ENCODE measurements at places on chromosomes 4 and X. TPM values are rescaled to one million over a fixed set of nuclear protein-coding genes. Genes with fewer than 3 reads are reported as not detected.

The FGF16 gene
- 0.16 TPM for total RNA-seq

The PGM2 gene
- total RNA-seq, result 11.0 TPM

GRCh38 chr4:183422962-183423631 lies 21.3 kb upstream of the CDKN2AIP start:
- H3K27me3 ChIP-seq, result no peaks in the 10 kb centered on the region
- no peak for DNase-seq
- H3K4me1 ChIP-seq, result no peaks in the 10 kb centered on the region
- H3K4me3 ChIP-seq, result no peak overlapping the region
- H3K36me3 ChIP-seq, result no peaks in the 10 kb centered on the region

The ADRA2C gene
- 1.6 TPM for total RNA-seq

DNA sequence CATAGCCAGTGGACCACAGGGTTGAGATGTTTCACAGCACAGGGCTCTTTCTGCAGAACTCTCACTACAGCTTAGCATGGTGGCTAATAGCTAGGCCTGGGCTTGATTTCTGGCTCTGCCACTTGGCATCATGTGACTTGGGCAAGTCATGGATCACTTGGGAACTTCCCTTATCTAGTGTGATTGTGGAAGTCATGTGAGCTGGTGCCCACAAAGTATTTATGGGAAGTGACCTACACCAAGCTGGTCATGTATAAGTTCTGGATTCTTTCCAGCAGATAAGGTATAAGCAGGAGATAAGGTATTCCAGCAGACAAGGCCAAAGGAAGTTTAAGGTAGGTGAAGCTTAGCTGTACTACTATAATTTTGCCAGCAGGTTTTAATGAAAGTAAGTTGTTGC lies 61.0 kb downstream of the REELD1 start:
- no peak overlapping the region for H3K27ac ChIP-seq
- H3K4me3 ChIP-seq, result no peak overlapping the region
- no peaks in the 10 kb centered on the region for H3K27me3 ChIP-seq
- DNase-seq, result no peak
- H3K4me1 ChIP-seq, result no peaks in the 10 kb centered on the region
- H3K36me3 ChIP-seq, result no peaks in the 10 kb centered on the region

The MAGEA3 gene
- total RNA-seq, result not detected

- H3K27ac ChIP-seq, result peak overlapping the region; percentile 15
- H3K36me3 ChIP-seq, result no peaks in the 10 kb centered on the region
- no peaks in the 10 kb centered on the region for H3K27me3 ChIP-seq
- H3K4me1 ChIP-seq, result no peaks in the 10 kb centered on the region
- no peak overlapping the region for H3K4me3 ChIP-seq
These were observed 7.0 kb upstream of the ZNF827 start for GRCh38 chr4:145945431-145946155.

GRCh38 chr4:176443646-176444409 lies 124.1 kb downstream of the SPCS3 start:
- no peak overlapping the region for H3K27ac ChIP-seq
- H3K4me1 ChIP-seq, result no peaks in the 10 kb centered on the region
- H3K36me3 ChIP-seq, result no peaks in the 10 kb centered on the region
- no peak for DNase-seq
- no peaks in the 10 kb centered on the region for H3K27me3 ChIP-seq

DNA sequence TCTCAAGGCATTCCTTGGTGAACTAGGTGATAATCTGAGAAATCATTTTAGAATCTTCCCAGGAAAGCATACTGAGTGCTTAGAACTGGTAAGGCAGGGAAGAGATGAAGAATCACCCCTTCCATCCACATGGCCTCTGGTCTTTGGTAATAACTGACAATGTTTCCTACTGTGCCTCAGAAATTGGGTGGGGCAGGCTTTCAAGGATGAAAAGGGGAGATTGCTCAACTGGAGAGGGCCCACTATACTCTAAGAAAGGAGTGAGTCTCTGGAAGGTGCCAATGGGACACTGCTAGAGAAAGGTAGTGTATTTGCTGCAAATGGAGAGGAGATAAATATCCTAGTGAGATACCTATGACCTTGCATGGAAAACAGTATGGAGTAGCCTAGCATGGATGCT lies 135.0 kb upstream of the SCML1 start:
- no peak overlapping the region for H3K4me3 ChIP-seq
- H3K27ac ChIP-seq, result no peak overlapping the region
- H3K36me3 ChIP-seq, result no peaks in the 10 kb centered on the region
- no peak for DNase-seq

DNA sequence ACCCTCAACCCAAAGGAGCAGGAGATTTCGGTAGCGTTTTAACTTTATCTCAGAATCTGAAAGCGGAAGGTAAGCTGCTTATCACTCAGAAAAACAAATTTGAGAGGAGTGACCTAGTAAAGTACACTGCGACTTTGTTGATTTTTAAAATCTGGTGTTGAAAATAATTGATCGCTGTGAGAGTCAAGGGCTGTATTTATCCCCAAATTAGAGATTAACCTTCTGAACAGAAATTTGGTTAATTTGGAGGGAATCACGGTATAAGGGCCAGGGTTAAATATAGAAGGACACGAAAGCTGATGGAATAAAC lies 212 bp downstream of the CLCN4 start:
- no peaks in the 10 kb centered on the region for H3K4me1 ChIP-seq
- peak overlapping the region; percentile 69 for H3K27ac ChIP-seq
- no peaks in the 10 kb centered on the region for H3K36me3 ChIP-seq
- peaks cover 64% of the 10 kb centered on the region for H3K27me3 ChIP-seq
- peak overlapping the region; percentile 46 for H3K4me3 ChIP-seq
- DNase-seq, result no peak

DNA sequence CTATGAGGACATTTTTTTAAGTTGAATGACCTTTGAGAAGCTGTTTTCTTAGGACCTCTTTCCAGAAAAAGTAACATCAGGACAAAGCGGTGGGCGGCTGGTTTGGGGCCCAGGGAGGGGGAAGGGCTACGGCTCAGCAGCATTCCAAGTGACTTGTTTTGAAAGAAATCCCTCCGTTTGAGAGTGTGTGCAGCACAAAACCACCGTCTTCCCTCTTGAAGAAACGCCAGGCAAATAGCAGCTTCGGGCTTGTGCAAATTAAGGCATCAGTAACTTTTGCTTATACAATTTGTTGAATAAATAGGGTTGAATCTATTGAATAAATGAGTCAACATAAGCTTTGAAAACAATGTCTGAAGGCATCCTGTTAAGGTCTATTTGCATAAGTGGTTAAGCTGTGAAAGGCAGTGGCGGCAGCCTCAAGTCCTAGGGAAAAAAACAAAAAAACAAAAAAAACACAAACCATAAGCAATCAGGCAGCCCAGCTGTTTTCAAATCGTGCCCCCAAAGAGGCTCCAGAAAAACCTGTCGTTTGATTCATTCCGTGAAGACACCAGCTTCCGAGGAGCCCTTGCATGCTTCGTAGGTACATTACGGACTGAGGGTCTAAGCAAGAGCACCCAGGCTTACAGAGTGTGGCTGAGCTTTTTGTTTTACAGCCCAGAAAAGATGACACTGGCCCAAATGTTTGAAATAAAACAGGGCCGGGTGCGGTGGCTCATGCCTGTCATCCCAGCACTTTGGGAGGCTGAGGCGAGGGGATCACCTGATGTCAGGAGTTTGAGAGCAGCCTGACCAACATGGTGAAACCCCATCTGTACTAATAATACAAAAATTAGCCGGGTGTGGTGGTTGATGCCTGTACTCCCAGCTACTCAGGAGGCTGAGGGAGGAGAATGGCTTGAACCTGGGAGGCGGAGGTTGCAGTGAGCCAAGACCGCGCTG lies 103.7 kb downstream of the CRLF2 start:
- peak; percentile 33 for DNase-seq
- H3K27me3 ChIP-seq, result peaks cover 29% of the 10 kb centered on the region
- H3K36me3 ChIP-seq, result no peaks in the 10 kb centered on the region
- no peak overlapping the region for H3K27ac ChIP-seq
- no peaks in the 10 kb centered on the region for H3K4me1 ChIP-seq

- no peaks in the 10 kb centered on the region for H3K4me1 ChIP-seq
- no peak overlapping the region for H3K4me3 ChIP-seq
- H3K36me3 ChIP-seq, result no peaks in the 10 kb centered on the region
- DNase-seq, result no peak
- H3K27ac ChIP-seq, result no peak overlapping the region
These were observed 1495.3 kb upstream of the PCDH7 start for GRCh38 chr4:29224911-29225310.

GRCh38 chr4:176805155-176805554 lies 12.4 kb upstream of the VEGFC start:
- H3K36me3 ChIP-seq, result no peaks in the 10 kb centered on the region
- H3K27me3 ChIP-seq, result no peaks in the 10 kb centered on the region
- H3K4me3 ChIP-seq, result no peak overlapping the region
- H3K4me1 ChIP-seq, result no peaks in the 10 kb centered on the region

- H3K4me3 ChIP-seq, result no peak overlapping the region
- H3K27me3 ChIP-seq, result no peaks in the 10 kb centered on the region
- H3K4me1 ChIP-seq, result no peaks in the 10 kb centered on the region
- DNase-seq, result no peak
- H3K27ac ChIP-seq, result no peak overlapping the region
These were observed 324.6 kb upstream of the AADAT start for GRCh38 chr4:170414360-170414759.

DNA sequence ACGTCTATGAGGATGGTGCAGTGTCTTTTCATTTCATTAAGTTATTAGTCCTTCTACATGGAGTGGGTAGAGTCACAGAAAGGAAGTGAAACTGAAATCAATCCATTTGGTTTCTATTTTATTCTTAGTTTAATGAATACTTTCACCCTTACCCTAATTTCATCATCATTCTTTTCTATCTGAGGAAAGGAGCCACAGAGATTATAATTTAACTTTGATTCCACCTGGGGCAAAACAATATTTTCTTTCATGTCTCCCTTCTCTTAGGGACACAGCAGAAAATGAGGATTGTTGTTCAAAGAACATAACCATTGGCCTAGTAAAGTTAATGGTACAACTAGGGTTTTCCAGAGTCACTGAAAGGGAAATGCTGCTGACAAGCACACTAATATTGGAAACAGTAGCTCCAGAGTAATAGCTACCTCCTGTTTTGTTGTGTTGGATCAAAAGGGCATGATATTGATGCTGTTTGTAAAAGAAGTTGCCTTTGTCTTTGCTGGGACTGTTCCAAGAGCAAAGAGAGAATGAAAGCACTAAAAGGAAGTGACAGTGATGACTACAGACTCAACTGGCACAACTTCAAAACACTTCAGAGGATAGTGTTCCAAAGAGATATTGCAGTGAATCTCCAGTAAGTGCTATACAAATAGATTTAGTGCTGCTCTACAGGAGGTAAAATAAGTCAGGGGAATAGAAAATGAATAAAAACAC lies 247.1 kb upstream of the PITX2 start:
- no peaks in the 10 kb centered on the region for H3K4me1 ChIP-seq
- no peaks in the 10 kb centered on the region for H3K36me3 ChIP-seq
- H3K4me3 ChIP-seq, result no peak overlapping the region
- no peak for DNase-seq

DNA sequence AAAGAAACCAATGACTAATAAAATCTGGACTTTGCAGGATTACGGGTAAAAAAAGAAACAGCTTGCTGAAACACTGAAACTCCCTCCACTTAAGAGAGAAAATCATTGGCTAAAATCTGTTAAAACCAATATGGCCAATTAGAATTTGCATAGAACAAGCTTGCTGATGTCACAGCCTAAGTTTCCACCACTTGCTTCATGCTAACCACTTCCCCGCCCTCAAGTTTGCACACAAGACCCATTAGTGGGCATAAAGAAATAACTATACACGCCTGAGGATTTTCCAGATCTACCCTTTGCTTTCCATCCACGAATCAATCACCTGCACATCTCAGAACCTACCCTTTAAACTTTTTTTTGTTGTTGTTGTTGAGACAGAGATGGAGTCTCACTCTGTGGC lies 42.7 kb upstream of the PHEX start:
- no peak for DNase-seq
- no peaks in the 10 kb centered on the region for H3K36me3 ChIP-seq
- no peak overlapping the region for H3K4me3 ChIP-seq
- H3K4me1 ChIP-seq, result no peaks in the 10 kb centered on the region
- no peak overlapping the region for H3K27ac ChIP-seq

- no peaks in the 10 kb centered on the region for H3K36me3 ChIP-seq
- H3K27ac ChIP-seq, result no peak overlapping the region
- H3K4me1 ChIP-seq, result no peaks in the 10 kb centered on the region
These were observed 172.9 kb upstream of the GYPA start for GRCh38 chr4:144313370-144313769.

The CLDN22 gene
- total RNA-seq, result not detected

The SLC6A14 gene
- total RNA-seq, result 17.9 TPM

DNA sequence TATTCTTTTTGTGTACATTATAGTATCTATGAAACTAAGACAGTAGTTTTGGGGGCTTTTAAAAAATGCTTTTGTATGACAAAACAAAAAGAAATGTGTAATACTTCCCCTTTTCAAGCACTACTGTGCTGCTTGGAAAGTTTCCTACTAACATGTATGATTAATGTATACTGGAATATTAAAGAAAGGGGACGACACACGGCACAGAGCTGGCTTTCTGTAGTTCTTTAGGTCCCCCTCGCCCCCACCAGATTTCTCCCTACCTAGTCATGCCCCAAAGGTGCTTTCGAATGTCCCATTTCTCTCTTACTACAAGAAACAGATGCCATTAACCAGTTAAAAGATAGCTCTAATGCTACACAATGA lies 1.6 kb upstream of the AP1S2 start:
- H3K27ac ChIP-seq, result peak overlapping the region; percentile 19
- H3K27me3 ChIP-seq, result peaks cover 16% of the 10 kb centered on the region
- no peaks in the 10 kb centered on the region for H3K4me1 ChIP-seq
- H3K36me3 ChIP-seq, result no peaks in the 10 kb centered on the region
- no peak for DNase-seq

The AMBN gene
- not detected for total RNA-seq

The GC gene
- not detected for total RNA-seq
